ENCODE measurements at places on chromosomes 3 and 15.

GRCh38 chr15:42854576-42854975 lies 66.0 kb downstream of the TTBK2 start:
- DNase-seq: no peak

DNA sequence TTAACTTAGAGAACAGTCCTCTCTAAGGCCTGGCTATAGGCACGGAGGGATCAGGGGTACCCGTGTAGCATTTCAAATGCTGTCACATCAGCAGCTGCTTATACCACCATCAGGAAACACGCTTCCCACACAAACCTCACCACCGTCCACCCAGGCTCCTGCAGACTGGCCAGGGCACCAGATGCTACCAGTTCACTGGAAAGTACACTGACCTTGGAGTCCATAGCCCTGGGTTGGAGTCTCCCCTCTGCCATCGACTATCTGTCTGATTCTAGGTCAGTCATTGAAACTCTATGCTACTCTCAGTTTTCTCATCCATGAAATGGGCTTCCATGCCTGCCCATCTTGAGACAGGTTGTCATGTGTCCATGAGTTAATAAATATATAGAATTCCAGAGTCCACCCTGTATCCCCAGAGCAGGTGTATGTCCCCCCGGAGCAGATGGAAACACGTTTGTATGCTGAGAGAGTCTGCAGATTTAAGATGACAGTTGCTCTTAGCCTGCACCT lies 156.0 kb upstream of the SMAD3 start:
- no peak for DNase-seq

- DNase-seq: no peak
Measured at GRCh38 chr3:156206157-156206556, 85.8 kb downstream of the KCNAB1 start.

GRCh38 chr3:85474241-85474640 lies 515.5 kb downstream of the CADM2 start:
- DNase-seq: peak; percentile 21

- DNase-seq: no peak
Measured at GRCh38 chr3:159859424-159859823, 129.2 kb upstream of the IL12A start.

GRCh38 chr3:112260563-112260962 lies 33.5 kb downstream of the SLC9C1 start:
- no peak for DNase-seq

DNA sequence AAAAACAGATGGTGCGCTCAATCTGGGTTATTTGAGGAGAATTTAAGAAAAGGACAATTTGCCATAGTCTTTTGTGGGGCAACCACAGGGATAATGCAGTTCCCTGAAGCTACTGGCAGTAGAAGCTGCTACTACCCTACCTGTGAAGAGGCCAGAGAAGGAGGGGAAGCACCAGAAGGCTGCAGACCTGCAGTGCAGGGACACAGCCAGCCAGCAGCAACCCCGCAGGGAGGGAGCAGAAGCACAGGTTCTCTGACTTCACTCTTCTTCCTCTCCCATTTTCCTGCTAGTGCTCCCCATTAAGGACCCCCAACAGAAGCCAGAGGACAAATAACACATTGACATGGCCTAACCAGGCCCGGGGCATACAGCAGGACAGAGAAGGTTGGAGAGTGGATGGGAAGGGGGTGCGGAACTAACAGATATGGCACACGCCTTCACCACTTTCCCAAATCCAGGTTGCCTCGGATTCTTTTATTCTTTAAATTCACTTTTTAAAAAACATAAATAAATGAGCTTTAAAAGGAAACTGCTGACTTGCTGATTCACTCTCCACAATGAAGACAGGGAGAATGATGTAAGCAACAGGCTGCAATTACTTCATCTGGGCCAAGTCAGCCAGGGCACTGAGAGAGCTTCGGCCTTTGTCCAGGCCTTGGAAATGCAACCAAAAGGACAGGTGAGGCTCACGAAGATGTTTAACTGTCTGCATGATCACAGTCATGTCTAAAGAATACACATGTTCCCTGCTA lies 30.1 kb downstream of the POPDC2 start:
- no peak for DNase-seq

DNA sequence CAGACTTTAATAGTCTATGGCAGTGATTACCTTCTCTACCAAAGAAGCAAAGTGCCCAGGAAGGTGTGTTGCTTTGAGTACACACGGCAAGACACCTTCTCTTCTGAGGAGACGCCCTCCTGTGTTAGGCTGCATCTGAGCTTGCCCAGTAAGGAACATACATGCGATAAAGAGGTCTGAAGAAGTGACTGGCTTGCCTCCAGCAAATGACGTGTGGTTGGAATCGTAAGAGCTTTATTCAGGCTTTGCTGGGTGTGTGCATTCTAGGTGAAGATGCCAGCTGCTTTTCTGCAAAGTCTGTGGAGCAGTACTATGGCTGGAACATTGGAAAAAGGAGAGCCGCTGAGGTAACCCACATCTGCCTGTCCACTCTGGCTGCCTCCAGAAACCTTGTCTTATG lies 22.4 kb downstream of the MAP6D1 start:
- no peak for DNase-seq

GRCh38 chr15:79455361-79455760 lies 23.2 kb downstream of the MINAR1 start:
- DNase-seq: no peak

DNA sequence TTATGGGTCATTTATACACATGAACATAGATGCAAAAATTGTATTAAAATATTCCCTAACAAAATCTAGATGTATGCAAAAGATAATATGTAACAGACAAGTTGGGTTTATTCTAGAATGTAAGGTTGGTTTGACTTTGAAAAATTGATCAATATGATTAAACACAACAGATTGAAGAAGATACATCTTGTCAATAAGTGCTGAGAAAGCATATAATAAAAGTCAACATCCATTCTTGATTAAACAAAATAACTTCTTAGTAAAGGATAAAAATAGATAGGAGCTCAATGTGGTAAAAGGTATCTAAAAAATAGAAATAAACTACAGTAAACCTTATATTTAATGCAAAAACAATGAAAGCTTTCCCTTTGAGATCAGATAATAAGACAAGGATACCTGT lies 38.3 kb downstream of the CCDC39 start:
- no peak for DNase-seq

GRCh38 chr3:184148076-184148475 lies 7.1 kb upstream of the DVL3 start:
- DNase-seq: no peak

DNA sequence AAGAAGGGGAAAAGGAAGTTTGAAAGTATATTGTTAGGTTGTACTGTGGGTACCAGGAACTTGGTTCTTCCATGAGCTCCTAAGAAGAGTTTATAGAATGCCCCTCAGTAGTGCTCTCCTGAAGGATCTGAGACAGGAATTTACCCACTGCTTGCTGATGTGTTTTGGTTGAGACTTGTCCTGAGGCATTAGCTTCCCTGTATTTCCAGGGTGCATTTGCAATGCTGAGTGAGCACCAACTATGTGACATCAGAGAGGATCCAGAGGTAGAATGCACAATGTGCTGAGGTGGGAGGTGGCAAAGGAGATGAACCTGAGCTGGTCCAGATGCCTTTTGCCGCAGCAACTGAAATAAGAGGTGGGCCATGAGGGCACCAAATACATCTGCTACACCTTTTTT lies 64.3 kb upstream of the LRRC3B start:
- no peak for DNase-seq

DNA sequence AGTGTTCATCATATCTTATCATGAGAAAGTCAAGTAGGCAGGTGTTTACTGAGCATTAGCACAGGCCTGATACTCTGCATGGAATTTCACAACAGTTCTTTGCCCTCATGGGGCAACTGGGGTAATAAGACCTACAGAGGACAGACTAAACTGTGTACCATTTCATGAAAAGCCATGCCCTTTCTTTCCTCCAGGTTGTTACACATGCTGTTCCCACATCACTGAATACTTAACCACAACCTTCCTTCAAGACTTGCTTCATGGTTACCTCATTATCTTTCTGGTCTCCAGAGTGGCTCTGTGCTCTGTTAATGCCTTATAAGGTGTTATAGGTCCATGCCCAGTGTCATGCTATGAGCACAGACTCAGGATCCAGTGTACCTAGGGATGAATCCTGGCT lies 28.2 kb upstream of the RSL24D1 start:
- DNase-seq: no peak

DNA sequence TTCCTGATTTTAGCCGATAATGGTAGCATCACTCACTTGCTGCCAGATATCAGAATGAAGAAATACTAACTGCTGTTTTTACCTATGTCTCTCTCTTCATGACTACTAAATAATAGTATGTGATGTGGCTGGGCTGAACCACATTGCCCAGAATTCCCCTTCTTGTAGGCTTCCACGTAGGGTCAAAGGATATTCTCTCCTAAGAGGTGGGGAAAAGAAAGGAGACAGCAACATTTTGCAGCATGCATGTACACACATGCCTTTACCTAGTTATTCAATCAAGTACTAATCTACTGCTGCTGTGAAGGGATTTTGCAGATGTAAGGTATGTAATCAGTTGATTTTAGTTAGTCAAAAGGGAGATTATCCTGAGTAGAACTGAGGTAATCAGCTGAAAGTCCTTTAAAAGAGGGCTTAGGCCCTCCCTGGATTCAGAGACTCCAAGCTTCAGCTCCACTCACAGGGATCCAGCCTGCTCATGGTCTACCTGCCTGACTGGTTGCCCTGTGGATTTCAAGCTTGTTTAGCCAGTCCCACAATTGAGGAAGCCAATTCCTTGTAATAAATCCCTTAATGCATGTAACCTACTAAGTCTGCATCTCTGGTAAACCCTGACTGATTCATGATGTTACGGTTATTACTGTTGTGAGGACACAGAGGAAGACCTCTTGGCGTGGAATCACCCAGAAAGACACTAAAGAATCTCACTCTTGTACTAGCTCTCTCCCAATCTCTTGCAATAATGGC lies 20.4 kb downstream of the PLD1 start:
- no peak for DNase-seq

GRCh38 chr3:197216169-197216860 lies 82.1 kb downstream of the DLG1 start:
- no peak for DNase-seq

- no peak for DNase-seq
Measured at GRCh38 chr3:44880284-44880683, 5.9 kb downstream of the TGM4 start.

DNA sequence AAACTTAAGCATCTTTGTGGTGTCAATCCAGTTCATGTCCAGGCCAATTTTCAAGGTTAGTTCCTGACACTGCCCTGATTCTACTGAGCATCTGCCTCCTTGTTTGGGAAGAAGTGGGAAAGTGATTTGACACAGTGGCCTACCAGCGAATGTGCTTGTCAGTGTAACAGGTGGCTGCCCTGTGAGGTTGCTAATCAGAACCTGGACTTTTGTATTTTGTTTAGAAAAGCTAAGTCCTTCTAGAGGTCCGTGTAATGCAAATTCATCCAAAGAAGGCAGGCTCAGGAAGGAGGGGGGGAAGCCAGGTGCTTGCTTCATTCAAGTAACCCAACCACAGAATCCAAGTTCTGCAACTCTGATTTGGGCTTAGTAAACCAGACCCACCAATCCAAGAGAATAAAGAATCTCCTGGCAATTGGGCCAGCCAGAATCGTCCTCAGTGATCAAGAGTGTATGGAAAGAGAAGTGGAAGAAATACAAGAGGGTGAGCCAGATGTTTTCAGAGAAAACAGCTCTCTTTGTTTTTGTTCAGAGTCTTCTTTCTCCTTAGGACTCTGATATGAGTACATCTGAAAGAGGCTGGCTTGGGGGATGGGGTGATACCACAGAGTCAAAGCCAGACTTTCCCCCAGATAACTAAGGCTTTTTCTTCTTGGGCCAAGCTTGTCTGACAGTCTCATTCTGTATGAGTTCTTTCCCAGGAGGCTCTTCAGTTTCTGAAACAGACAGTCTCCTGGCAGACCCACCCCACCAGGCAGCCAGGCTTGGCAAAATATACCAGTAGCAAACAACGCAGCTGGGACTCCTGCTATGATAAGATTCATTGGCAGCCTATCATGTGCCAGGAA lies 508.9 kb upstream of the TBL1XR1 start:
- DNase-seq: no peak

DNA sequence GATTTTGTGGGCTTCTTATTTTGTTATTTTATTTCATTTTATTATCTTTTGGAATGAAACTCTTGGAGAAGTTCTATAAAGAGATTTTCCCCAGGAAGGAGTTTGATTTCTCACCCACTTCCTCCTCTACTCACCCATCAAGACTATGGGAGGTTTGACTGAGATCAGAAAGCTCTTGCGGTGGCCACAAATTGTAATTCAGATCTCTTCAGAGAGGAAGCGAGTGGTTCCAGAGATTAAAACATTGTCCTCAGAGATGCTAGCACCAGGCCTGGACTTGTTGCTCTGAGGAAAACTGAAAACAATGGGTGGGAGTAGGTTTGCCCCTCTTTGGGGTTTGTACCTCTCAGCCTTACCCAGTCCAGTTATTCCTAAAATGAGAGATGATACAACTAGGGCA lies 8.1 kb upstream of the MUC13 start:
- DNase-seq: no peak

GRCh38 chr15:40471808-40472150 lies 995 bp downstream of the CHST14 start:
- no peak for DNase-seq

DNA sequence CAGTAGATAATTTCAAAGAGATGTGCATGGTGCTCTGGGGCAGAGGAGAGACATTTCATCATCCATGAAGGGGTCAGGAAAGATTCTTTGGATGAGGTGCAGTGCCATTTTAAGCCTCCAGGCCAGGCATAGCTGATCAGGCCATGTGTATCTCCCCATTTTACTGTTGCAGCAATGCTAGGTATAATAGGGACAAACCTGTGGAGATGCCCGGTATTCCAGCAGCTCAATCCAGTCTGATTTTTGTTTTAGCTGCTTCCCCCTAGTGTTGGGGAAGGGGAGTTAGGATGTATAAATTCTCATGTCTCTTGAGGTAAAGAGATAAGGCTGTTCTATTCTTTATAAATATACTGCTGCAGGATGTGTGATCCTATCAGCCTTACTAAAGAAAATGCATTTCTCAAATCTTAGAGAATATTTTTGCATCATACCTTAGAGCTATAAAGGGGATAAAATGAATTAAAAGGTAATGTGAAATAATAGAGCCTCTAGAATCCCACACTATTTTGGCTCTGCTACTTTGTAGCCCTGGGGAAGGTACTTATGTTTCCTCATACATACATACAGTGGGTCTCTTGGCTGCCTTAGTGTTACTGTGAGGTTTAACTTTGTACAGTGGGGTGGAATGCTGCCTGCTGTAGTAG lies 5.2 kb downstream of the CDV3 start:
- no peak for DNase-seq

- DNase-seq: no peak
Measured at GRCh38 chr3:59364496-59364895, 314.7 kb upstream of the CFAP20DC start.
